Esophagus squamous epithelium (tissue), 5 donors: ENCODE measurements at places on chromosomes 6 and 20.

DNA sequence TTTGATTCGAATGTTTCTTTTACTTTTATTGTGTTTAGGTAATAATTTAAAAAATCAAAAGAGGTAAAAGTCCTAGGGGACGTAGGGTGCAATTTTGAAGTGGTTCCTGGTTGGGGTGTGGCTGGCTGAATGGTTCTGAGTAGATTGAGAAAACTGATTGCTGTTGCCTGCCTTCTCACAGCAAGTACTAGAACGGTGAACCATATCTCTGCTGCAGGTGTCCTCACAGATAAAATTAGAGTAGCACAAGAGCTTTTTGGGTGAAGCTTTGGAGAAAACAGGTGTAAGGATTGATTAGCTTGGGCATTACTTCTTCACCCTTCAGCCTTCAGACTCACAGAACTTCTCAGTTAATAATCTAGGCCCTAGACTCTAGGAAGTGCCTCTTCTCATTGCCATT is 19.8 kb upstream of the GJA10 start:
- no peak for DNase-seq

GRCh38 chr6:166757232-166758135 is 130.4 kb upstream of the RPS6KA2 start:
- DNase-seq, result no peak

DNA sequence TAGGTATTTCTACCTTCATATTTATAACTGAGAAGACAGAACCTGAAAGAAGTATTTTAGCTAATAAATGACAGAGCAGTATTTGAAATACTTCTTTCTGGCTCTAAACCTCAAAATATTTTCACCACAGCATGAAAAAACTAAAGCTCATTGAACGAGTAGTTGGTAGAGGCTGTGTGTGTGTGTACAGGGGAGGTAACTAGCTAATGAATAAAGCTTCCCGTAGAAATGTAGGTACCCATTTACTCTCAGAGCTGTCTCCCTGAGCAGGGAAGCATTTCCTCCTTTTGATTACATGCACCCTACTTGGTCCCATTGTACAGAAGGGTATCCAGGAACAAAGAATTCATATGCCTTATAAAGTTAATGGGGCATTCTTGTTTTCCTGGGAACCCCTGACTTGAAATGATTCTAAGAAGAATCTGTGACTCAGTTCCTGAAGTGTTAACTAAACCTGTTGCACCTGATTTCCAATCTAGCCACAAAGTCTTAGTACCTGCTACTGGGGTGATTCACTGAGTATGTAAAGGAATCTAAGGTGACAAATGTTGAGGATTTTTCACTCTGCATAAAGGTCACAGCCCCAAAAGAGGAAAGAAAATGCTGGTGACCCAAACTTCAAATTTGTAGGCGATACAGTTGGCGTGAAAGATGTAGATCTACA is 12.5 kb downstream of the CRYBG1 start:
- no peak for DNase-seq

- peak; percentile 16 for DNase-seq
Measured at GRCh38 chr20:37192137-37192854, 12.9 kb upstream of the MROH8 start.

GRCh38 chr6:39054577-39055142 is 6.1 kb downstream of the GLP1R start:
- no peak for DNase-seq
